ENCODE measurements at places on chromosomes 12 and 14.

- DNase-seq: no peak
These were observed 705.8 kb upstream of the USP15 start for GRCh38 chr12:61554268-61555008.

- no peak for DNase-seq
These were observed 677 bp downstream of the NOS1 start for GRCh38 chr12:117360551-117361346.

DNA sequence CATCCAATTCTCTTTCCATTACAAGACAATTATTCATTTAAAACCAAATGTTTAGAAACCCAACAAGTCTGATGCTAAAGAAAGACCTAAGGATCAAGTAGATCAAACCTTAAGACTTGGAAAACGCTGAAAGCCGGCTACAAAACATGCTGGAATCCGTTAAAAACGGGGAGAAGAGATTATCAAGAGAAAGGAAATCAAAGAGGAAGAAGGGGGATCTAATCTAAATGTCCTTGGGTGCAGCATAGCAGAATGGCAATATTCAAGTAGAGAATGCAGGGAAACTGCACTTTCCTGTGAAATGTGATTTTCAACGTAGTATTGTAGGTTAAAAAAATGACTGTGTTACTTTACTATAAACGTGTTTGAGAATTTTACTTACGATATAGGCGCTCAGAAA is 1.3 kb downstream of the PPP1R13B start:
- DNase-seq: no peak

DNA sequence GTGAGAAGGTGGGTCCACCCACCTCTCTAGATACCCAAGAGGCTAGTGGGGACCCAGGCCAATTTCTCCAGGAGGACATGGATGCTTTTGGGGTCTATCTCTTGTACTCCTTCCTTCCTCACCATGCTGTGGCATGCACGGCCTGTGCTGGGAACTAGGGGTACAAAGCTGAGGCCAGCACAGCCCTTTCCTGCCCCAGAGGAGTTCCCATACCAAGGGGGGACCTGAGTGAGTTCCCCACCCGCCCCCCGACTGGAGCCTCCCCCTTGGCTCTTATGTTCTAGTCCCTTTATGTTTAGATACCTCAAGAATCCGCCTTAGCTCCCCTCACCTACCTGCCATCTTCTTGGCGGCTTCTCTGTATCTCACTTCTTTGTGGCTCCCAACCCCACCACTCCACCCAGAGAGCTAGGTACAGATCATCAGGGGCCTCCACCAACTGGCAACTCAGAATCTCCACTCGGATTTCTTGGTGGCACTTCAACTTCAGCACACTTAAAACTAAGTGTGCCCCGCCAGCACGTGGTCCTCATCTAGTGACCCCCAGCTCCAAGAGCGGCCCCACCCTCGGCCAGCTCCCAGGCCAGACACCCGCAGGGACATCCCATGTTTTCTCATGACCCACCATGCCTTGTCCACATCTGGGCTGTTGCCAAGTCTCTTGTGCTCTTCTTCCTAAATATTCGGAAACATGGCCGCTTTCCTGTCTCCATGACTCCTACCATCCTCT is 115.2 kb upstream of the RTL1 start:
- no peak for DNase-seq

DNA sequence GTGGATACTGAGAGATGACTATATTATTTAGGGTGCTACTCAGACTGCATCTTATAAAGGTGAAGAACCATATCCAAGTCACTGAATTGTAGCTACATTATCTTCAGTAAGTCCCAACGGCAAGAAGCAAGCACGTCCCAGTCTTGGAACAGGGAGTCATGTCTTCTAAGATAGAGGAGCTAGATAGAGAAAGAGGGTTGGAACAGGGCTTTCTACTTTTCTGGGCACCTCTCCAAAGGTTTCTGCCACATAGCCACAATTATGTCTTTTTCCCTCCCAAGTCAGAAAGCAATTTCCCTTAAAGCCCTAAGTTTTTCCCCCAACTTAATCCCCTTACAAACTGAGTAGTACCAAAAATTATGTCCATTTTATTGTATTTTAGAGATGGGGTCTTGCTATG is 22.4 kb downstream of the MAPK1IP1L start:
- no peak for DNase-seq

DNA sequence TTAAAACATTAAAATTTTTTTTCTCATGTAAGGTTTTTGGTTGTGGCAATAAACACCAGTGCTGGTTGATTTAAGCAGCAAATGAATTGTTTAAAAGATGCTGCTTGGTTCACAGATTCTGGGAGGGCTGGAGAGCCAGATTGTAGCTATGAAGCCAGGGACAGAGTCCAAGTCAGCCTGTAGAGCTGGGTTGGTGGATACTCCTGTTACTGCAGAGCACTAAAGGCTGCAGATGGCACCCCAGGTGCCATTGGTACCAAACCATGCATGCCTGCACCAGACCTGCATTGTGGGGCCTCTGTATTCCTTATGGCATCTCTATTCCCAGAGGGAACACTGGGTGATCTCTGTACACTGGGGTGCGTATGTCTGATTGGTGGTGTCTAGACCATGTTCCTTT is 113.3 kb downstream of the SNAPC1 start:
- DNase-seq: peak; percentile 34

DNA sequence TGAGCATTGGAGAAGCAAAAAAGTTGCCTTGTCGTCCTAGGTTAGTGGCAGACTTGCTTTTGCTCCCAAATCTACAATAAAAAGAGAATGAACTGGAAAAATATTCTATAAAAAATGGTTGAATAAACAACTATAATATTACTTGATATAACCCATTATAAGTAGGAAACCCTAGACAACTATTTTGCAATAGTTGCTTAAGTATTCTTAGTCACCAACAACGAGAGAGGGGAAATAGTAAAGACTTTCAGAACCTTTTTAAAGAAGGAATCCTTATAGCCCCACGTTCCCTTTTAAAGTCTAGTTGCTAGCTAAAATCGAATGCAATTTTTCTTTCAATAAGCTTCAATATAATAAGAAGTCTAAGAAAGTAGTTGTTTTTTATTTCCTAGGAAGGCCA is 17.5 kb downstream of the AQP6 start:
- DNase-seq: no peak

- DNase-seq: no peak
These were observed 120.9 kb downstream of the SINHCAF start for GRCh38 chr12:31205054-31205453.

DNA sequence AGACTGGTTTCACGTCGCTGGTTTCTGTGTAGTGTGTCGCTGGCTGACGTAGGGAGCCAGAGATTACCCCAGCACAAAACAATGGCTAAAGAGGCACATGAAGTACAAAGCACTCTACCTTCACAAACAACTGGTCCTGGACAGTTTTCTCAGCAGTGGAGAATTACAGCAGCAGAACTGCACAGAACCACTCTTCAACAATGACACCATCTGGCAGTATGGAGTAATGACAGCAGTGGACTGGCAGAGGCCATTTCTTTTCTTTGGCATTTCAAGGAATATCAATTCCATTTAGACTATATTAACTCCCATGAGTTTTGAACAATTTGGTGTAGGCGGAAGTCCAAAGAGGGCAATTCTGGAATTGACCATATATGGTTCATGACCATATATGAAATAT is 1074.1 kb downstream of the AACS start:
- DNase-seq: no peak

DNA sequence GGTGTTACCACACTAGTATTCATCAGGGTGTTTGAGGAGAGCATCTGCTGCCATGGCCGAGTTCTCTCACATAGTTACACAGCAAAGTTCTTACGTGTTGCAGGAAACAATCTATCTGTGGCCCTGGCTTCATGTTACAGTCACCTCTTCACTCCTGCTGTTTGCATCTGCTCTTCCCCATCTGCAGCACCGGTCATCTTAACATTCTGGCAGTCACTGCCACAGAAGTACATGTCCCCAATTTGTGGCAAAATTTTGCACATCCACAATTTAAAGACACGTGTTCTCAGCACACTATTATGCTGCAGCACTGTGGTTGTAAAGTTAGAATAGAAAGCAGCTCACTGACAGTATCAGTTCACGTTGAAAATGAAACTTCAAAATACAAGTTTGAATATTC is 23.2 kb downstream of the MAPK1IP1L start:
- peak; percentile 26 for DNase-seq

DNA sequence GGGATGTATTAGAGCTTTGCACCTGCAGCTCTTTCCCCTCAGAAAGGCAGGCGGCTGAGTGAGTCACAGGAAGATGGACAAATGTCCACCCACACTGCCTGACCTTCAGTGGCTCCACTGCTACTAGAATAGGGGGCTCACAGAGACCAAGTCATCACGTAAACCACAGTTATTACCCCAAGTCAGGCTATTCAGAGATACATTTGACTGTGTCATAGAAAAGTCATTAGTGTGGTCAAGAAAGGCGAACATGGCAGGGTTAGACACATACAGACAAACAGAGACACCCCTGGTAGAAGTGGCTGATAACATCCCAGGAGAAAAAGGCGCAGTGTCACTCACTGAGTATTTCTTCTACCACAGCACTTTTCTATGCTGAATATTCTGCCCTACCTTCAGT is 36.0 kb downstream of the GCH1 start:
- no peak for DNase-seq

DNA sequence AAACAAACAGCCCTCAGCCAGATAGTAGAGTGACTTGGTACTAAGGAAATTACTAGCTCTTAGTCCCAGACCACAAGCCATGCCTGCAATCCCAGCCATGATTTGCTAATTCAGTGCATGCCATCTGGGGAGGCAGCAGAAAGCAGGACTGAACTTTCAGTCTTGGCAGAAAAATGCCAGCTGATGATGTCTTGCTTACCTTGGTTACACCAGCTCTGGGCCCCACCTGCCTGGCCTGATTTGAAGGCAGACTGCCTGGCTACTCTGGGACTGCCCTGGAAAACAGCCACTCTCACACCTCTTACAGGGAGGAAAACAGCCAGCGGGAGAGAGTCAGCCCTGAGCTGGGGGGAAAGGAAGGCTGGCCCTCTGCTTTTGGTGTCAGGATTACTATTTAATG is 4.6 kb upstream of the UNC119B start:
- DNase-seq: no peak

- DNase-seq: no peak
These were observed 34.6 kb downstream of the ANKRD9 start for GRCh38 chr14:102474934-102475333.

DNA sequence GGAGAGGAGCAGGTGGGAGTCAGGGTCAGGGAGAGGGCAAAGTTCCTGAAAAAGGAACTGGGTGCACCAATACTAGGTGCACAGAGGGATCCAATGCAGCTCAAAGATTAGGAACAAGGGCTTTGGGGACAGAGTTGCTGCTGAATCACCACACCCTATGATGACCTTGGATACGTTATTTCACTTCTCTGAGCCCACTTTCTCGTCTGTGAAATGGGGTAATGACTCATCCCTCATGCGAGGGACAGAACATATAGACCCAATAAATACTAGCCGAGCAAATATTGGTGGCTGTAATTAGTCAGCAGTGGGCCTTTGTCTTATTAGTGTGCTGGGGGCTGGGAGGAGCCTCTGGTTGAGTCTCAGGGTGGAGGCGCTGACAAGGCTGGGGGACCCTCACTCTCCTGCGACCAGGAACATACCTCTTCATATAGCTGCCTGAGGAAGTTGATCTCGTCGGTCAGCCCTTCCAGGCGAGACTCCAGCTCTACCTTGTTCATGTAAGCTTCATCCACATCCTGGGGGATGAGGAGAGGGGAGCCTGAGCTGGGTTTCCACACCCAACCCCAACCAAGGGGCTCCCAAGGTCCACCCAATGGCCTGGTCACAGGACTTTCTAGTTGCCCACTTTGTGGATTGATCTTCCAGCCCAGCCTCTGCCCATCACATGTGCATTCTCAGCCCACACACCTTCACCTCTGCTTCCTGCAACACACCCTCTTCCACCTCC is 4.5 kb downstream of the KRT8 start:
- no peak for DNase-seq

DNA sequence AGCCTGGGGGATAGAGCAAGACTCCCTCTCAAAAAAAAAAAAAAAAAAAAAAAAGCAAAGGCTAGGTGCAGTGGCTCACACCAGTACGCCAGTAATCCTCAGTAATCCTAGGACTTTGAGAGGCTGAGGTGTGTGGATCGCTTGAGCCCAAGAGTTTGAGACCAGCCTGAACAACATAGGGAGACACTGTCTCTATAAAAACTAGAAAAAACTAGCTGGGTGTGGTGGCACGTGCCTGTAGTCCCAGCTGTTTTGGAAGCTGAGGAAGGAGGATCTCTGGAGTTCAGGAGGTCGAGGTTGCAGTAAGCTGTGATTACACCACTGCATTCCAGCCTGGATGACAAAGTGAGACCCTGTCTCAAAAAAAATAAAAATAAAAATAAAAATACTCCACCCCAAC is 8.9 kb upstream of the RBM25 start:
- no peak for DNase-seq

DNA sequence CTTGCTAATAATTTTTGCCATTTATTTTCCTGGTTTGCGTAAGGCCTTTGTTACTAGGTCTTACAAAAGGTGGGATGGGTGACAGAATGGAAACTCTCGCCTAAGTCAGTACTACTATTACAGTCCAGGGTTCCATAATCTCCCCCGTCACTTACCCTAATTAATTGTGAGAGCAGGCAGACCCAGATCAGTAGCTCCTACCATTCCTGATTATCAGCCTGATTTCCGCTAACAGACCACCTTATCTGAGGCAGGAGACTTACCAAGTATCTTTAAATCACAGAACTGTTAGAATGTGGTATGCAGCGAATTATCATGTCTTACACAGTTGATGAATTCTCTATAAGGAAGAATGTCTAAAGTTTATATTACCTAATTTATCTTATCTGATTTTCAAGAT is 234.7 kb downstream of the FOXN3 start:
- DNase-seq: no peak

- no peak for DNase-seq
These were observed 21.1 kb upstream of the LRTM2 start for GRCh38 chr12:1799051-1799881.

DNA sequence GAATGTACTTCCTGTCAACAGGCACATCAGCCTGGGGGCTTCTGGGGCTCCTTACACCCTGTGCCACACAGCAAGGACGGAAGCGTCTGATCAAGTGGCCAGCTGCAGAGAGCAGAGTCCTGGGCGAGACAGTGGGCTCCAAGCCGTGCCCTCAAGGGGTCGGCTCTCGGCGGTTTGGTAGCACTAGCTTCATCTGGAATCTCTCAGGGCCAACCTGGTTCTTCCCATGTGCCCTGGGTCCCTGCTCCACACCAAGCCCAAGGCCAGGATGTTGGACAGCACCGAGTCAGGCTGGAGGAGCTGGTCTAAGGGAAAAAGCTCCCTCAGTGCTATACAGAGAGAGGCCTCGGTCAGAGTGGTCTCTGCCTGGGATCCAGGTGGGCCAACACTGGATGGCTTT is 20.5 kb downstream of the DIO3 start:
- DNase-seq: no peak

GRCh38 chr12:2138871-2139308 is 86.1 kb downstream of the CACNA1C start:
- DNase-seq: no peak

All from DMS 273 treated with DMSO at 0.1 percent for 48 hours (cell line).